Activated T-cell treated with anti-CD3 and anti-CD28 coated beads for 48 hours (primary cell): ENCODE measurements at places on chromosomes 16 and 17.

DNA sequence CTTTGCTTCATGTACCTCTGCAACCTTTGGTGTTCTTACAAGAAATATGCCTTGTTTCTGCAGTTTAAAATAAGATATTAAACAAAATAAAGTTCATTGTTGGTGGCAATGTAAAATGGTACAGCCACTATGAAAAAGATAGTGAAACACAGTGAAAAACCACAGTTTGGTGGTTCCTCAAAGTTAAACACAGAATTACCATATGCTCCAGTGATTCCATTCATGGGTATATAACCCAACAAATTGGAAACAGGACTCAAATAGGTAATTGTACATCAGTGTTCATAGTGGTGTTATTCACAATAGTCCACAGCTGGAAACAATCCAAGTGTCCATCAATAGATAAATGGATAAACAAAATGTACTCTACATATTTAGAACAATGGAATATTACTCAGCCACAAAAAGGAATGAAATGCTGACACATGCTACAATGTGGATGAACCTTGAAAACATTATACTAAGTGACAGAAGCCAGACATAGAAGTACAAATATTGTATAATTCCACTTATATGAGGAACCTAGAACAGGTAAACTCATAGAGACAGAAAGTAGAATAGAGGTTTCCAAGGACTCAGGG is 49.2 kb downstream of the CUEDC1 start:
- DNase-seq = no peak

DNA sequence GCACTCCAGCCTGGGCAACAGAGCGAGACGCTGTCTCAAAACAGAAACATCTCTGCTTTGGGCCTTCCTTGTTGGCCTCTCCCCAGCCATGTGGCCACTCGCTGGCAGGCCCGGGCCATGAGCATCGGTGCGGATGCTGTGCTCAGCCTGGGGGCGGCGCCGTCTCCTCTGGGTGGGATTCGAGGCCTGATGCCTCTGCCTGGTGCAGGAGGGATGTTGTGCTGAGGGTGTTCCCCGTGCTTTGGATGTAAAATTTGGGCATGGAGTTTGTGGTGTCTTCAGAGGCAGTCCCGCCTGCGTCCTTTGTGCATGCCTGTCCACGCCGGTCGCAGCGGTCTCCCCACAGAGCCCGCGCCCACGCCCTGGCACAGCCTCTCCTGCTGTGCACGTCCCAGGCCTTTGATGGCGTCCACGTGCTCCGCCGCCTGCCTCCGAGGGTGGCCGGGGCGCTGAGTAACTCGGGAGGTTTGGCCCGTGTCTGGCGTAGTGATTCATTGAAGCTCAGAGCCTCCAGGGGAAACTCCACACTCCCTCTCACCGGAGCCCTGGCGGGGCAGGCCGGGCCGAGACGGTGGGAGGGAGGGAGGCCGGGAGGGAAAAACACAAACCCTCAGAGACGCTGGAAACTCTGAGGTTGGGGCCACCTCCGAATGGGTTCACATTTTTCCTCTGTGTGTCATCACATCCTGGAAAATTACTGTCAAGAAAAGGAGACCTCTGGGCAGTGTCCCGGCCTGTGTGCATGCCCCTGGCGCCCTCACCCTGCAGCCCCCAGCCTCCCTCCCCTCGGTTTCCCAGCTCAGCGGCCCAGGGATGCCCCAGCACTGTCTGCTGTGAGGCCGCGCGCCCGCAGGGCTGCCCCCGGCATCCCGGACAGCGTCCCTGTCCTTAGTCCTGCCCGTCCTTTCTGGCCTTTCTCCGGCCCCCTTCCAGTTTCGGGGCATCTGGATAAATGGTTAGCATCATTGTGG is 19.0 kb downstream of the CENPX start:
- DNase-seq = no peak

GRCh38 chr16:24138575-24138974 is 117.6 kb upstream of the CACNG3 start:
- no peak for DNase-seq

DNA sequence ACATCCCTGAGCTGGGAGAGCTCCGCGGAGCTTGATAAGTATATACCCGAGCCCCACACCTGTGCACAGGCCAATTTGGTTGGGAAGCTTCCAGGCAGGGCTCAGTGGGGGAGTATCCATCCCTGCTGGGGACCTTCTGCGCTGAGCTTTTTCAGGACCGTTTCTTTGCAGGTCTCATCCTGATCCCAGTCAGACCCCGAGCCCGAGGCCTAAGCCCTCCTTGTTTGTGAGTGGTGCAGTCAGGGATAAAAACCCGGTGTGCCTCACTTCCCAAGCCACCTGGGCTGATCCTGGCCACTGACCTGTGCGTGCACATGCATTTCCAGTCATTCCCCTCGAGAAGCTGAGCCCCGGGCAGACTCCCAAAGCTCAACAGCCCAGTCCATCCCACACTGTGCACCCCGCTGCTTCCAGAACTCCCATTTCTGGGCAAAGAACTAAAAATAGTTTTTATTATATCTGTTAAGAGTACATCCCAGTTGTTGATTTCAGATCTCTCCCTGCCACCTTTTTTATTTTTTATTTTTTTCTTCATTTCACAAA is 27.3 kb upstream of the NAT9 start:
- no peak for DNase-seq

- no peak for DNase-seq
Observed at GRCh38 chr17:77085926-77086432, 54.8 kb upstream of the SEC14L1 start.

DNA sequence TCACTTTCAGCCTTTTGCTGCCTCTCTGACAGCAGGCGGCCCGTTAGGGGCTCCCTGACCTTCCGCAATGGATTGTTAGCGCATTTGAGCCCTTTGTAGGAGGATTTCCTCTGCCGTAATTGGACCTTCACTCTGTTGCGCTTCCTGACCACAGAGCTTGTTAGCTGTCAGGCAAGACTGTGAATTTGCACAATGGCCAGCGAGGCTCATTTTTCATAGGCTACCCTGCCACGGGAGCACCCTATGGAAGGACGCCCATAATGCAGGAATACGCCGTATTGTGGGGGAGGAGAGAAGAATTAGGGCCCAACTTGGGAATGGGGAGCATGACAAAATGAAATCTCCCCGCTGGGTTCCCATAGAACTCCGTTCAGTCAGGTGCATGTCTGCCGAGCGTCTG is 205.2 kb upstream of the NLRP1 start:
- no peak for DNase-seq

GRCh38 chr17:66678061-66678460 is 156.9 kb upstream of the CACNG5 start:
- DNase-seq = no peak

- no peak for DNase-seq
Observed at GRCh38 chr17:56141046-56141839, 12.0 kb upstream of the ANKFN1 start.

- no peak for DNase-seq
Observed at GRCh38 chr17:32658470-32659418, 172.0 kb downstream of the CDK5R1 start.
